ENCODE measurements at places on chromosomes 6 and 20.

DNA sequence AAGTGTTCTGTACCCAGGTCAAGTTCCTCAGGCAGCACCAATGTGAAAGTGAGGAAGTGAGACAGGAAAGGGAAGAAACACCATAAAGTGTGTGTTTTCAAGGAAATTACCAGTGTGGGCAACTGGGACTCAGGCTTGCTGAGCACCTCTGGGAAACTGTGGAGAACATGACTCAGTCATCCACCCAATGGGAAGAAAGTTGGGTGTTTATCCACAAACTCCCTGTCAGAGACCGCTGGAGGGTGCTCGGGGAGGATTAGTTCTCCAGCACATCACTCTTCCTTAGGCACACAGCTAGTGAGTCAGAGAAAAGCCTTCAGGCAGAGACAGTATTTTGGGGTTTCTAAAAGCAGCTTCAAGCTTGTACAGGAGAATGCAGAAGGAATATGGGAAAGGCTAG, 93.6 kb downstream of the PCSK2 start:
- DNase-seq = no peak

- no peak for DNase-seq
These were observed 34.7 kb upstream of the EZR start for GRCh38 chr6:158853880-158854213.

GRCh38 chr6:135102191-135102590, 47.6 kb upstream of the HBS1L start:
- DNase-seq = no peak

DNA sequence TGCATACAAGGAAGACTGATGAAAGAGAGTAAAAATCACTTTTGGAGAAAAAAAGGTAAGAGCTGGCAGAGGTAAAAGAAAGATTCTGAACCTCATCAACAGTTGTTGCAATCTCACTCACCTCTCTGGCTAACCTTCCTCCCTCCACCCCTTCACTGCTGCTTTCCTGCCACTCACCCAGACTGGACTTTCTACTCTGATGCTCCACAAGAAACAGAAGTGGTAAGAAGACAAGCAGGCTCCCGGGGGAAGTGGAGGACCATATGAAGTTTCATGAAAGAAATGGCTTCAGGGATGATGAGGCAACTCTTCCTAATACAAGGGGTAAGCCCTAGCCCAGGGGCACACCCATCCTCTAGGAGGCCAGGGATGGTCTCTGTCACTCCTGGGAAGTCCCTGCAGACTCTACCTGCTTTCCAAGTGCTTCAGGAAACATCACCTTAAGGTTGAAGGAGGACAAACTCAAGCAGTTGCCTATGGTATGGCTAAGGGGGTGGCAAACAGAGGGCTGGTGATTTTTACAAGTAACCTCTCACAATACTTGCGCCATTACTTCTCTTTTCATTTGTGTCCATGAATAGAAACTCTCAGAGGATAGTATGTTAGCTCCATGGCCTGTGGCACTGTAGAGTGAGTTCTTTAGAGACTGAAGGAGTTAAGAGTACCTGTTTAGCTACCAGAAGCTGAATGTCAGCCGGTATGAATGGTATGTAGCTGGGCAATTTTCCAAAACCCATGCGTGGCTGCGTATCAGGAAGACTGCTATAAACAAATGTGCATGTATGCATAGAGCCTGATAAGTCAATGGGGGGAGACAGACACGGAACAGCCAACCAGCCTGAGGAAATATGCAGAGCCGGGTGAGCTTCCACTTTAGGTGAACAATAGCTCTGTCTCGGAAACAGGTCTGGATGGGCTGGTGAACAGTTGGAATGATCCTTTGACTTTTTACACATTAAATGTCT, 112.0 kb downstream of the BACH2 start:
- no peak for DNase-seq

- no peak for DNase-seq
These were observed 86.2 kb upstream of the BEND6 start for GRCh38 chr6:56868687-56869086.

- DNase-seq = no peak
These were observed 238.2 kb downstream of the GMDS start for GRCh38 chr6:2007165-2007564.

GRCh38 chr6:17012421-17013225, 89.2 kb upstream of the STMND1 start:
- DNase-seq = no peak

- DNase-seq = no peak
These were observed 138.6 kb downstream of the BCKDHB start for GRCh38 chr6:80245043-80245442.

GRCh38 chr6:12009876-12010634, 2.1 kb upstream of the HIVEP1 start:
- no peak for DNase-seq

DNA sequence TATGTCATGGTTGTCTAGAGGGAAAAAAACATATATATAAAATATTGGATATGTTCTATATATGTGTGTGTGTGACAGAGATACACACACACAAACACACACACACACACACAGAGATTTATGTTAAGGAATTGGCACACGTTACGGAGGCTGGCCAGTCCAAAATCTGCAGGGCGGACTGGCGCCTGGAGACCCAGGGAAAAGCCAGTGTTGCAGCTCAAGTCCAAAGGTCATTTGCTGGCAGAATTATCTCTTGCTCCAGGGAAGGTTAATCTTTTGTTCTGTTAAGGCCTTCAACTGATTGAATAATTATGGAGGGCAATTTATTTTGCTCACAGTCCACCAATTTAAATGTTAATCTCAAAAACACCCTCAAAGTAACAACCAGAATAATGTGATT, 37.5 kb upstream of the PDE7B start:
- no peak for DNase-seq

- no peak for DNase-seq
These were observed 385.3 kb downstream of the EPM2A start for GRCh38 chr6:145349950-145350510.

DNA sequence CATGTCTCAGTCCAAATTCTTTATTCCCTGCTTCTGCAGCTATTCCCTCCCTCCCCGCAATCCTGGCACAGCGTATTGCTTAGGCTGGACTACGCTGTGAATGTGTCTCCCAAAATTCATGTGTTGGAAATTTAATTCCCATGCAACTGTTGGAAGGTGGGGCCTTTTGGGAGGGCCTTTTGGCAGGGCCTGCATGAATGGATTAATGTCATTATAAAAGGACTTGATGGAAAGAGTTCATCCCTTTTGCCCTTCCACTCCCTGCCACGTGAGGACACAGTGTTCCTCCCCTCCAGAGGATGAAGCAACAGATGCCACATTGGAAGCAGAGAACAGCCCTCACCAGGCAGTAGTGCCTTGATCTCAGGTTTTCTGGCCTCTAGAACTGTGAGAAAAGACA, 20.4 kb upstream of the NOTCH4 start:
- DNase-seq = no peak

DNA sequence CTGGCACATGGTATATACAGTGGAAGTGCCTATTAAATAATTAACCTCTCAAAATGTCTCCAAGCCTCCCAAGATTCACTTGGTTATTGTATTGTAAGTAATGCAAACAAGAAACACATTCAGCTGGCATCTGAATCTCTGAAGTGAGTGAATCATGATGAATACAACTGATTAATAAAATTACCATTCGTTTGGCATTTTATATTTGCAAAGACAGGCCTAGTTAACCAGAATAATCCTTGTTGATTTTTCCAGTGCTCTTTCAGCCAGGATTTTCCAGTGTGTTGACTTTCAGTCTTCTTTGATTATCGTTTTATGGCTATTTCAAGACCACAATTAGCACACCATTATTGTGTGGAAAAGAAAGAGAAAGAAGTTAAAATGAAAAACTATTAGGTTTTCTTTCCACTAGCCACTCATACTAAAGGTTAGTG, 20.3 kb downstream of the SLC22A2 start:
- DNase-seq = no peak

DNA sequence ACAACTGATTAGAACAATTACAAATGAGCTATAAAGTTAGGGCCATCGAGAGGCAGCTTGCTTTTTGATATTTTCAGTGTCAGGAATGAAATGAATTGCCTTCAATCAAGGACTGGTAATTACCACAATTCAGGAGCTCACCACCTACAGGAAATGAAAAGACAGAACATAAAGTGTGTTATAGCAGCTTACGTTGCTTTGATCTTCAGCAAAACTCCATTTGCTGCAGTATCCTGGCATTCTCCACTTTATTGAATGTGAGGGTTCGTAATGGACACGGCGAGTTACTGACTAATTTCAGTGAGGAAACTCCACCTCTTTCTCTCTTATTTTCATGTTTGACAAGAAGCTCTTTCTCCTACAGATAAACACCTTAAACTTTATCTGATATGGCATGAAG, 440.0 kb upstream of the HSF2 start:
- no peak for DNase-seq

- DNase-seq = no peak
These were observed 119.5 kb upstream of the CD93 start for GRCh38 chr20:23205611-23206041.

- no peak for DNase-seq
These were observed 3.0 kb upstream of the KIF16B start for GRCh38 chr20:16576219-16576618.

DNA sequence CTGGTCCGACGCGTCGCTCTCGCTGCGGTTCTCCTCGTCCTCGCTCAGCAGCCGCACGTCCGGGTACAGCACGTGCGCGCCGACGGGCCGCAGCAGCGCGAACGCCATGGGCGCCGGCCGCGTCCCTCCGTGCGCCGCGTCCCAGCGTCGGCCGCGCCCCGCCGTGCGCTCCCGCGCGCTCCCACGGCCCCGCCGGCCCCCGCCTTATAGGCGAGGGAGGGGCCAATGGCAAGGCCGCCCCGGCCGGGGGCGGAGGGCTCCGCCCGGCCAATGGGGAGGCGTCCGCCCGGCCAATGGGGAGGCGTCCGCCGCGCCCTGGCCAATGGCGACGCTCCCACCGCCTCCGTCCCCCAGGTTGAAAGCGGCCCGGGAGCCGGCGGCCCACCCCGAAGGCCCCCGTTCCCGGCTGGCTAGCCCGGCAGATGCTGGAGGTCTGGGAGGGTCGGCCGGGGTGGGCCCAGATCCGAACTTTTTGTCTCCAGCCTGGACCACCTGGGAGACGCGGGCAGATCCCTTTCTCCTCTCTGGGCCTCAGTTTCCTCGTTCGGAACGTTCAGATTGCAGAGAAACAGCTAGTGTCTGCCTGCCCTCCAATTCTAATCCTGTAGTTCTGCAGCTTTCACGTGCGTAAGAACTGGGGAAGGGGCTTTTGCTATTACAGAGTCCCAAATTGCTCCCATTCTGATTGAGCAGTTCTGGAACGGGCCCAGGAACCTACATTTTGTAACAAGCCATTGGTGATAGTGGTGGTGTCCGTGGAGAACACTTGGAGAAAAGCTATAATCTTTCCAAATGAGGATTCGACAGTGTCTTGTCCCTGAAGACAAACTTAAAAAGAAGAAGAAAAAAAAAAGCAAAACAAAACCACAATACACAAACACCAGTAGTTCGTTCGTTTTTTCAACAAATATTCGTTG, at the start of gene TCF15:
TCF15 (minus strand) TSS at position 180 of the 917 bp plus-strand sequence; CDS start at position 108, 72 bp downstream.
- peak; percentile 89 for DNase-seq

DNA sequence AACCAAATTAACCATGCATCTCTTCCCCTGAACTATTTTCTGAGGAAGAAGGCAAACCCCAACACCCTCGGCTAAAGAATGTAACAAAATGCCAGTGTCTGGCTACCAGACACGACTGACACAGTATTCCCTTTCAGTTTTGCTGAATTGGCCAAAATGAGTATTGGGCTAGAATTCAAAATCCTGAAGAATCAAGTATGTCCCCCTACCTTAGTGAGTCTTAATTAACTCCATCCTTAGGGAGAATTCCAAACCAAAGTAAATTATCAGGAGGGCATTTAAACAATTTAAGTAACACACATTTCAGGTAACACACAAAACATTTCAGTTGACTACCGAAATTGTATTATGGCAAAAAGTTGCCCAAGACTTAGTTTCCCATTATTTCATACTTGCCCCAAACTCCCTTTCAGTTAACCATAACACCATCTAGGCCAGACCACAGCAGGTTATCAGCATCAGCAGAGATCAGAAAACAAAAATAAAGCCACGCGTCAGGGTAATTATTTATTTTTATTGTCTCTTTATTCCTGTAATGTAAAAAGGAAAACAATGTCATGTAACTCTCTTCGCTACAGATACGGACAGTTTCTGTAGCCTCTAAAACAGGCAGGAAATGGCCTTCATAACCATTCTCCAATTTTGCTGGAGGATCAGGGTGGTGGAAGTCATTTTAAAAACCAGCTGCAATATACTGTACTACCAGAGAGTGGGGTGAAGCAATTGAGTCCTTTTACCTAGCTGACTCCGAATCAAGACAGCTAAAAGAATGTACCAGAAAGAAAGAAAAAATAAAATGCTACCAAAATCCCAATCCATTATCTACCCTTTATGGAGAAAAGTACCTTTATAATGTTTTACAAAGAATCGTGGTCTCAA, 1.9 kb downstream of the SNX5 start:
- no peak for DNase-seq

DNA sequence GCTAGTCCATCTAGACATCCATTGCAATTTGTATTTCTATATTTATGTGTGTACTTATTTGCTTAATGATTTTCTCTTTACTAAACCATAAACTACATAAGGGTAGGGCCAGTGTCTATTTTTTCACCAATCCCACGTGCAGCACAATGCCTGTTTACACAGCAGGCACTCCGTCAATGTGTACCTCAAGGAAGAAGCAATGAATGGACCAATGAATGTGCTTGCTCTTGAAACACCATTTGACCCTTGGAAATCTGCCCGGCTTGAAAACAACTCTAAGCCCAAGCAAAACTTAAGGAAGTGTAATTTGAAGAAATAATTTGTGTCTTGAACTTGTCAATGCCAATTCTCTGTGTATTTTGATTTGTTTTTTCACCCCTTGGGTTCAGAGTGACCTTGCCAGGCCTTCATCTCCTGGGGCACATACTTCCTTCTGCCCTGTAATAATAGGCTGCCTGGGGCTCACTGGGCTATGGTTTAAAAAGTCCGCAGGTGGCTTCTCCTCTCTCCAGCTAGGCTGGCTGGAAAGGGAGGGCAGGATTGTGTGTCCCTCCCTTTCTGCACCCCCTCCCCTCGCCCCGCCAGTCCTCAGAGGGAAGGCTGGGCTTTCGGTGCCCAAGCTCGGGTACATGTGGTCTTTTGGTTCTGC, 140.8 kb upstream of the ARMC2 start:
- no peak for DNase-seq

DNA sequence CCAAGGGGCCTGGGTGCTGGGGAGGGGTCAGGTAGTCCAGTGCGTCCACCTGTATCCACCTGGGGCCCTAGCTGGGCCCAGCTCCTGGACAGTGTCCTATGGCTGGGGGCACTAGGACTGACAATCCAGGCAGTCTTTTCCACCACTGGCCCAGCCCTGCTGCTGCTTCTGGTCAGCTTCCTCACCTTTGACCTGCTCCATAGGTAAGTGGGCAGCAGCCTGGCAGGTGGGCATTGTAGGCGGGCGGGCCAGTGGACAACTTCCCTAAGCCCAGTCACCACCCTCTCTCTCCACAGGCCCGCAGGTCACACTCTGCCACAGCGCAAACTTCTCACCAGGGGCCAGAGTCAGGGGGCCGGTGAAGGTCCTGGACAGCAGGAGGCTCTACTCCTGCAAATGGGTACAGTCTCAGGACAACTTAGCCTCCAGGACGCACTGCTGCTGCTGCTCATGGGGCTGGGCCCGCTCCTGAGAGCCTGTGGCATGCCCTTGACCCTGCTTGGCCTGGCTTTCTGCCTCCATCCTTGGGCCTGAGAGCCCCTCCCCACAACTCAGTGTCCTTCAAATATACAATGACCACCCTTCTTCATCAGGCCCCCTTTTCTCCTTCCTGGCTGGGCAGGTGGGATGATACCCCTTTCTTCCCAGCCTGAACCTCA, 584 bp downstream of the C20orf141 start:
- no peak for DNase-seq

Measured in D721Med (cell line).